Hematopoietic multipotent progenitor cell treated with erythropoietin and hydrocortisone succinate and interleukin-3 and kit ligand, for 6 days (in vitro differentiated cells): ENCODE measurements at places on chromosomes 3 and 15.

- no peak for DNase-seq
Observed at GRCh38 chr3:29486096-29486495, 205.2 kb downstream of the RBMS3 start.

GRCh38 chr15:70251246-70251990 is 153.7 kb upstream of the TLE3 start:
- no peak for DNase-seq

GRCh38 chr15:25703726-25704125 is 159.4 kb downstream of the ATP10A start:
- DNase-seq: no peak

DNA sequence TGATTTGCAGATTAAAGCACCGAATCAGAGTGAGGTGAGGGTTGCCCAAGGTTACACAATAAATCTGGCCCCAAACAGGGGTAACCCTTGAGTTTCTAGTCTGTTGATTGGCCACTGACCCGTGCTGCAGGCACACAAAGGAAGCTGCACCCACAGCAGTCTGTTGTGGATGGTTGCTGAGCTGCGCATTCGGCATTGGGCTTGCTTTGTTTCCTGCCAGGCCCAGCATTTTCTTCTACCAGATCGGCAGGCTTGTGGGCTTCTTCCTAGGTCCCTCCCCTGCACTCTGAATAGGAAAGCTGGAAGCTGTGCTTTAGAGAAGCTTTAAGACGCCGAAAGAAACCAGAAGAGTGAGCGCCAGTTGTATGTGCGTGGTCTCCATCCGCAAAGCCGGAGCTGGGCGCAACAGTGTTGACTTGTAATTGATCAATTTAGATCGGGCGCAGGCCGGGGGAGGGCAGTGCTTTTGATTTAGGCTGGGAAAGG is 12.1 kb downstream of the B3GNT5 start:
- DNase-seq: peak; percentile 34

DNA sequence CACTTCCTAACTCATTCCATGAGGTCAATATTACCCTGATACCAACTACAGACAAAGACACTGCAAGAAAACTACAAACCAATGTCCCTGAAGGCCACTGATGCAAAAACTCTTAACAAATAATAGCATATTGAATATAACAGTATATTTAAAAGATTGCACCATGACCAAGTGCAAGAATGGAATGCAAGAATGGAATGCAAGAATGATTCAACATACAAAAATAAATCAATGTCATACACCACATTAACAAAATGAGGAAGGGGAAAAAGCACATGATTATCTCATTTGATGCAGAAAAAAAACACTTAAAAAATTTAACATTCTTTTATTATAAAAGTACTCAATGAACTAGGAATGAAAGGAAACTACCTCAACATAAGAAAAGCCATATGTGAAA is 463.1 kb upstream of the NECTIN3 start:
- DNase-seq: no peak

DNA sequence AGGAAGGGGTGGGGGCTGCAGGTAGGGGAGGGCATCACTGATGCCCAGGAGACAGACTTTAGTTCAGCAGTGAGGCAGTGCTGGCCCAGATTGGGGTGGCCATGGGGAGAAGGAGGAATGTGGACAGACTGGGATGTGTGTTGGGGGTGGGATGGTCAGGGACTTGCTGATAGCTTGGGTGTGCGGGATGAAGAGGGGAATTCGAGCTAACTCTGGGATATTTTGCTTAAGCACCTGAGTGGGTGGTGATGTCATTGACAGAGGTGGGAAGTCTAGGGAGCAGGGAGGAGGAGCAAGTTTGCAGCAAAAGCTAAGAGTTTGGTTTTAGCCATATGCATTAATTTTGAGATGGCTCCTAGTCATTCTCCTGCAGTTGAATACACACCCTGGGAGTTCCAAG is 207.5 kb downstream of the RPLP1 start:
- no peak for DNase-seq

GRCh38 chr15:77527831-77528231 is 104.9 kb downstream of the LINGO1 start:
- no peak for DNase-seq

- DNase-seq: no peak
Observed at GRCh38 chr3:185309302-185309701, 53.6 kb upstream of the MAP3K13 start.

DNA sequence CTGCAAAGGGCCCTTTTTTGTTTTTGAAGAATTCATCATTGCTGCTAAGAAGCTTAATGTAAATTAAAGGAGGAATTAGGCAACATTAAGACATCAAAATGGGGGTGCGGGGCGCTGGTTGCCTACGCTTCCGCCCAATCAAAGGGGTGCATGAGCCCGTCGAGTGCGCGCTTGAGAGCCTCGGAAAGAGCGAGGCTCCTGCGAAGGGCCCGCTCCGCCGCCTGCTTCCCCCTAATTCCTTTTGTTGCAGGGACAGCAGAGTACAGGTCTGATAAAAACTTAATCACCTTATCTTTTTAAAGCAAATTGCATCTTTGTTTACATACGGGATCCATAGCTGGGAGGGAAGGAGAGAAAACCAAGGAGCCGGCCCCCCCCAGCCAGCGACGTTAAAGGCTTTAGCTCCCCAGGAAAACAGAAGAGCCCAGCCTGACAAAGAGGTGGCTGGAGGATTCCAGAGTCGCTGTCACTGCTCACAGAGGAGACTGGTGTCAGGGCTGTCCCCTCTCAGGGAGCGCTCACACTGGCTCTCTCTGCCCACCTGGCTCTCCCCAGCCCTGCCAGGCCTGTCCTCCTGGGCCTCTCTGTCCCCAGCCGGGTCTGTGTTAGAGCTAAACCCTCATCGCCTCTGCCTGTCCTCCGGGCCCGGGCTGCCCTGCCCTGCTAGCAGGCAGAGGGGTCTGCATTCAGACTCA is 67.3 kb downstream of the DNAJB8 start:
- DNase-seq: no peak

- no peak for DNase-seq
Observed at GRCh38 chr3:108008106-108008505, 82.7 kb downstream of the CD47 start.

GRCh38 chr3:65974509-65974908 is 64.2 kb downstream of the MAGI1 start:
- DNase-seq: no peak

DNA sequence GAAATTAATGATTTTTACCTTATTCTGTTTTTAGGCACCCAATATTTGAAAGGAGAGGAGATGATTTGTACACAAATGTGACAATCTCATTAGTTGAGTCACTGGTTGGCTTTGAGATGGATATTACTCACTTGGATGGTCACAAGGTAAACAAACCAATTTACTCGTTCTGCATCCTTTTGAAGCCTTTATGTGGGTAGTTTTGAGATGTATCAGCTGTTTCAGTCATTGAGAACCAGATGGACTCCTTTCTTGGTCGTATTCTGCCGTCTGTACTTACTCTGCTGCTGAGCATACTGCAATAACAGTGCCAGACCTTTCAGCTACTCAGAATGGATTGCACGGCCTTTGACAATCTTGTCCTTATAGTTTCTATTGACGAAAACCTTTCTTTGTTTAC is 13.3 kb downstream of the DNAJB11 start:
- DNase-seq: no peak

DNA sequence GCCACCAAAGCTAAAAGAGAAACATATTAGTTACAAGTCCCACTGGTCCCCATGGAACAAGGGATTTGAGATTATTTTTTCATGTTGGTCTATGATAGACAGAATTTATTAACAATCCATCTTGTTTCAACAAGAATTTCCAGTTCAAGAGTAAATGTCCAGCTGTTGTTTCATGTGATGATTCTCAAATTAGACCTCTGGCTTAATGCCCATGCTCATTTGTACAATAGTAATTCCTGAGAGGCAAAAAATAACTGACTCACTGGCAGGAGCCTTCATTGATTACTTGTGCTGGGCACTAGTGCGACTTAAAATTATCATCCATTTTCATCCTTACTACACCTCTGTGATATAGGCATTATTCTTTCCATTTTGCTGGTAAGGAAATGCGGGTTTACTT is 171.3 kb downstream of the ITPR1 start:
- no peak for DNase-seq

DNA sequence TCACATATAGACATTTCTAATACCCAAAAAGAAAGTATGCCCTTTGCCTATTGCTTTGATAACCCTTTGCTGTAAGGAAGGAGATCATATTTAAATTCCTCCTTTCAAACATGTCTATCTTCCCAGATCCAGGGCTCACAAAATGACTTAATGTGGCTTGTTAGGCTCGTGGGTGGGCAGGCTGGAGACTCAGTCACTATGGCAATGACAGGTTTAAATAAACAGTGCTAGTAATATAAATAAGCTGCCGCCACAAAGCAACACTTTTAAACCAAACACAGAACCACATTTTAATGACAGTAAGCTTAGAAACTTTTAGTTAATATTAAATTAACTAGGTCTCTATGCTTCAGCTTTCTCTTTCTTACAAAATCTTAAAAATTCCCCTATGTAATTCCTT is 616.0 kb upstream of the NAALADL2 start:
- DNase-seq: no peak

DNA sequence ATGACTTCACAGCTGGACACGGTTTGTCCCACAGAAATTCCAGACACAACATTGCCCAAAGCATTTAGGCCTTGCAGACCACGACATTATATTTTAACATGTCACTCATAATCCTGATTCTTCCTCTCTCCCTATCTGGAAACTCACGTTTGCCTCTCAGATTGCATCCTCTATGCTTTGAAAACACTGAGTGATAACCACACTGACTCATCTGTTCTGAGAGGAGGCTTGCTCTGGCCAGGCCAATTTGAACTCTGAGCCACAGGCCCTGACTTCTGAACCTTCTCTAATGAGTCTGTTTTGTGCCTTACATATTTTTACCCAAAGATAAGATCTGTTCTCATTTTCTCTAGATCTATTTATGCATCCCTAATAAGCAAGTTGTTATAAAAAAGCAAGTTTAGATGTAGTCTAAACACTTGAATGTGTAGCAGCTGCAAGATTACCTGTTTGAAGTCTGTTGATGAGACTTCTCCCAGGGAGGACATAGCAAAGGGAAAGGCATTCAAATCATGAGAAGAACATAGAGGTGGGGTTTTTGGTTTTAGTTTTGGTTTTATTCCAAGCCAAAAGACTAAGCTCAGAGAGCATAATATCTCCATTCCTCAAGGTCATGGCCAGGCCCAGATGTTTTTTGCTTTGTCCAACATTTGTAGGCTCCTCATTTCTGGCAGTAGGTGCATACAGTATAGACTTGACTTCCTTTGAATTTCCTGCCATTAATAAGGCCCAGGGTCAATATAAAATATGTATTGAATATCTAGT is 234.4 kb upstream of the LRTM1 start:
- no peak for DNase-seq

- peak; percentile 68 for DNase-seq
Observed at GRCh38 chr15:97978401-97979139, 18.1 kb downstream of the ARRDC4 start.

GRCh38 chr3:125591116-125591760 is 4.1 kb downstream of the OSBPL11 start:
- DNase-seq: no peak

- DNase-seq: no peak
Observed at GRCh38 chr3:35144011-35144410, 495.3 kb upstream of the ARPP21 start.

- DNase-seq: no peak
Observed at GRCh38 chr15:60091157-60091556, 87.0 kb downstream of the FOXB1 start.
